ENCODE measurements at places on chromosomes 6 and 20.
A peak's percentile ranks its signal among the peaks of the same experiment; 100 is the strongest.

- DNase-seq, result no peak
These were observed 88.5 kb upstream of the PTPN1 start for GRCh38 chr20:50421356-50422340.

GRCh38 chr6:30814146-30815040 is 69.9 kb upstream of the DDR1 start:
- no peak for DNase-seq

- DNase-seq, result no peak
These were observed 6.7 kb downstream of the BCLAF1 start for GRCh38 chr6:136282906-136283305.

- DNase-seq, result no peak
These were observed 10.3 kb upstream of the BRPF3 start for GRCh38 chr6:36186199-36186598.

- DNase-seq, result no peak
These were observed 95.1 kb upstream of the IYD start for GRCh38 chr6:150273457-150274309.

- peak; percentile 82 for DNase-seq
These were observed 12.3 kb downstream of the TGM2 start for GRCh38 chr20:38152621-38153221.

DNA sequence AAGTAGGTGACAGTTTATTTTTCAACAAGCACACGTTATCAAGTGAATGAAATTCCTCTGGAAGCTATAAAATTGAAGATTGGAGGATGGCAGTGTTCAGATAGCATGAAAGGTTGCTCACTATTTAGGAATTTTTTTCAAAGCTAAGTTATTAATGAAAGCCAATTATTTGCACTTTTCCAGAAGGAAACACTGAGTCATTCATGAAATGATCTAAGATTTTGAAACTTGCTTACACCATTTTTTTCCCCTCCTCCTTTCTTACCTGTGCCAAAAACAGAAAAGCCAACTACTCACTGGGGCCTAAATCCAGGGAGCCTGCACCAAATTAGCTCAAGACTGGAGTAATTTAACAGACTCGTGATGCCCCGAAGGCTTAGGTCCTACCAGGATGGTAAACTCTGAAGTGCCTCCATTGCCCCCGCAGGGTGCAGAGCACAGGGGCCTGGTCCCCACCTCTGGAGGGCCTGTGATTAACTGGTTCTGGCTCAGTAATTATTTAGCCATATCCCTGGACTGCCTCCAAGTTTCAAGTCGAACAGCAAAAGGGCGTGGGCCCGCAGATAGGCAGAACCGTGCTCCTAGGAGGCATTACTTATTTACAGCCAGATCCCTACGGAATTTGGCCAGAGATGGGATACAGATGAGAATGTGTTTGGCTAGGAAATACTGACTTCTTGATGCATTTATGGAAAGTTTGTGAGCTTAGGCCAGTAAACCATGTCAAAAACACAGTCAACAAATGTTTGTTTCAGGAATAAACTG is 28.0 kb upstream of the ZNF217 start:
- DNase-seq, result no peak

- no peak for DNase-seq
These were observed 9.1 kb downstream of the KIZ start for GRCh38 chr20:21134883-21135493.

DNA sequence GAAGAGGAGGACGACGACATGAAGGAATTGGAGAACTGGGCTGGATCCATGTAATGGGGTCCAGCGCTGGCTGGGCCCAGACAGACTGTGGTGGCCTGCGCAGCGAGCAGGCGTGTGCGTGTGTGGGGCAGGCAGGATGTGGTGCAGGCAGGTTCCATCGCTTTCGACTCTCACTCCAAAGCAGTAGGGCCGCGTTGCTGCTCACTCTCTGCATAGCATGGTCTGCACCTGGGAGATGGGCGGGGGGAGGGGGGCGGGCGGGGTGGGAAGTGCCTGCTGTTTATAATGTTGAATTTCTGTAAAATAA is 42.3 kb downstream of the CHMP4B start:
- no peak for DNase-seq

- DNase-seq, result peak; percentile 53
These were observed 117.1 kb upstream of the EEF1E1 start for GRCh38 chr6:8219352-8219943.

DNA sequence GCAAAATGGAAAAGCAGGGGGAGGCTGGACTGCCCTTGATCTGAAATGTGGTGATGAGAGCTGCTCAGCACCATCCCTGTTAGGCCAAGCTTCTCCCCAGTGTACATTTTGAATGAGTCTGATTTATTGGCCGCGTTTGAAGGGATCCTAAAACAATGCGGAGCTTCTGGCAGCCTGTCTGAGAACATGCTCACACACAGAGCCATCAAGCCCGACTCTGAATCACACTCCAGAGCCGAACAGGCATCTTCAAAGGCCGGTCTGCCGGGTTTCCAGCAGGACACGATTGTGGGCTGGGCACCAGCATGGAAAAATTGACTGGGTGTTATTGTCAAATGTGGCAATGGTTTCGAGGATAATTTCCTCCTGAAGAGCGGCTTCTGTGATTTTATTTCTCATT is 235.9 kb downstream of the TFAP2C start:
- DNase-seq, result no peak

DNA sequence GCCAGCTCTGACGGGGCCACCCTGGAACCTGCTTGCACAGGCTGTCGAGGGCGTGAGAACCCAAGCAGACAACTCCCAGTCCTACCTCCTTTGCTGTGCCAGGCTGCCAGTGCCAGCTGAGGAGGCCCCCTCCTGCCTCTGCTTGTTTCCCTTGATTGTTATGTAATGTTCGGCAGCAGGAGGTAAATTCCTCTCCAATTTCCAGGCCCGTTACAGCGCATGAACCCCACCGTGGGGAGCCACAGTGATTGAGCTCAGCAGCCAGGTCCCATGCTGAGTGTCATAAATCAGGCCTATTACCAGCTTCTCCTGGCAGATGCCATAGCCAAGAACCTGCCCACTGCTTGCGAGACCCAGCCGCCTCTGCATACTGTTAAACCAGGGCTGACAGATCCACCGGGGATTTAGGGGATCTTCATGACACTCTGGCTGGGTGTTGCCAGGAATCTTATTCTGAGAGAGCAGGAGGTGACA is 320.5 kb downstream of the DHX35 start:
- no peak for DNase-seq

GRCh38 chr20:39504710-39505094 is 542.6 kb downstream of the DHX35 start:
- no peak for DNase-seq

GRCh38 chr6:134434019-134434942 is 116.4 kb upstream of the SGK1 start:
- no peak for DNase-seq

GRCh38 chr6:46993846-46994245 is 48.3 kb downstream of the ADGRF1 start:
- peak; percentile 88 for DNase-seq

- DNase-seq, result no peak
These were observed 26.9 kb downstream of the RBM38 start for GRCh38 chr20:57417830-57418780.

DNA sequence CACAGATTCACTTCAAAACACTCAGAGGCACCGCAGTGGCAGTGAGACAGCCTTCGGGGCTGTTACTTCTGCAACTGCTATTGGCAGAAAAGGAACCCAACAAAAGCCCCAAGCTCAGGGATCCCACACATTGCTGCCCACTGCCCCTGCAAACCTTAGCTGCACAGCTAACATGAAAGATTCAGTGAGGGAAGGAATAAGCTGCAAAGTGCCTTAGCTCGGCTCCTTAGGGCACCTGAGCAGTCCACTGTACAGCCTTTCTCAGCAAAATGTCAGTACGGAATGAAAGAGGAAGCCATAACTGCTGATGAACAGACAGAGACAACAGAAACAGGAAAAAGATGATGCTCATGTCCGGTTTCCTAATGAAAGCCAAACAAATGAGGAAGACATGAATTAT is 179.7 kb upstream of the SHLD1 start:
- no peak for DNase-seq

DNA sequence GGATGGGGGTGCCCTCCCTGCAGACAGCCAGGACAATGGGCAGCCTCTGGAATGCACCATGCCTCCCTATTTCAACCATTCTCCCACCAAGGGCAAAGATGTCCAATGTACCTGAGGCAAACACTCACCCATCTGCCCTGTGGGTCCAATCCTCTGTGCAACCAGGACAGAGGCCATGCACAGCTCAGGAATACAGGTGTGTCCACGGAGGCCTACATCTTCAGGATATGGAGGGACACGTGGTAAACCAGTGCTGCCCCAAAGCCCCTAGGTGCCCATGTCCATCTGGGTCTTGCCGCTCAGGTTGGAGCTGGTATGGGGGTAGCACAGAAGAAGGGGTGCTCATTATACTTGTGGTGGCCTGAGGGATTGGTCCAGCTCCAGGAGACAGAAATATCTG is 20.4 kb upstream of the TAF8 start:
- no peak for DNase-seq

DNA sequence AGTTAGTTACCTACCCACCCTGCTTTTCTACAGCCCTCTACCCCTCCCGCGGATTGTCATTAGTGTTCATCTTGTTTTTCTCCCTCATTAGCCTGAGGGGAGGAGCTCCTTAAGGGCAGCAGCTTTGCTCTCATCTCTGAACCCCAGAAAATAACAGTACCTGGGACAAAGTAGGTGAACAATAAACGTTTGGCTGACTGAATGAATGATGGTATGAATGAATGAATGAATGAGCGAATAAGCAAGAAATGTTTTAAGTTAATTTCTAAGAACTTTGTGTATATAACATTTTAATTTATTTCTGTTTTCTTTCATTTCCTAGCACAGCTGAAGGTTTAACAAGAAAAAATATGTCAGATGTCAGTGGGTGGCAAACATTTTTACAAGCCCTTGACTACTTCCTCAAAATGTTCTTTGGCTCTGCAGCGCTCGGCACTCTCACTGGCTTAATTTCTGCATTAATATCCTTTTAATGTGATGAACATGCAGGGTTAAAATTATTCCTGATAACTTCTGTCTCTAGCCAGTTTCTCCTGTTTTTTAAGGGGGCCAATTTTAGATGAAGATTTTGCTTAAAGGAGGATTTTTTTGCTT is 50.1 kb downstream of the SLC9A8 start:
- DNase-seq, result no peak

- peak; percentile 21 for DNase-seq
These were observed 46.3 kb downstream of the GABRR2 start for GRCh38 chr6:89268776-89269175.

GRCh38 chr6:14294270-14294951 is 176.8 kb downstream of the CD83 start:
- DNase-seq, result no peak

DNA sequence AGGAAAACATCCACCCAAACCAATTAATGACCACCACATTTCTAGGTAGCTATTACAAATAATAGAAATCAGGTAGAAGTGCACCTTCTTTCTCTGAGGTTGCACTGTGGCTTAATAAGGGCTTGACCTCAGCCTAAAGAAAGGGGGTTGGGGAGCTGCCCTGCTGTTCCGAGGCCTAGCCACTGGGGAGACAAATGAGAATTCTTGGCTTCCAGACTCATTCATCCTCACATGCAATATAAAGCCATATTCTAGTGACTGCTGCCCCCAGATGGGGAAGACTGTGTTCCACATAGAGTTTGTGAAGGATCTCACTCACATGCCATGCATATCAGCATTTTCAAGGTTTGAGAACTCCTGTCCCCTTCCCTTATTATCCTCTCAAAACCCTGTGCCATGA is 22.9 kb downstream of the SAYSD1 start:
- DNase-seq, result no peak

DNA sequence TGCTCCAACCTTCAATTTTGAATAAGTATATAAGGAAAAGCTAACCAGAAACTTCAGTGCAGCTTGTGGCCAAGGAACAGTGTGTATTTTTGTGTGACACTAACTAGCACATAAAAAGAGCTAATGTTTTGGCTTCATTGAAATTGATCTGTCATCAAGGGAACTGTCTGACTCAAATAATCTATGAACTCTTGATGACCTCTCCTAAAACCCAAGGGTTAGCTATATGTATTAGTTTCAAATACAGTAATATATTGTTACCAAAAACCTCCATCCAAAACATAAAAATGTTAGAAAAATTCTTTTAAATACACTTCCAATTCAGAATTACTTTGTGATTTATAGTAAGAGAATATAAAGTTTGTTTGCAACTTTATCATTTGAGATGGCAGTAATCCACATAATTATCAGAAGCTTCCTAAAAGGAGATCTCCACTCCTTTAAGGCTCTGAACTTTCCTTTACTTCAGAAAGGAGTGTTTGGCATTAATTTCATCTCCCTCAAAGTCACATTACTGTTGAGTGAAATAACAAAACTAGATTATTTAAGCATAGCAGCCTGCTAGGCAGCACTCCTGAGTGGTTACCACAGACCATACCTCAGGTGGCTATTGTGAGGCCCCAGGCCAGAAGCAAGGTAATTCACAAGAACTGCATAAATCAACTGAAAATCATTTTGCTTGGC is 46.3 kb upstream of the HSF2 start:
- DNase-seq, result no peak

GRCh38 chr6:131597446-131597845 is 24.4 kb downstream of the ARG1 start:
- DNase-seq, result no peak

DNA sequence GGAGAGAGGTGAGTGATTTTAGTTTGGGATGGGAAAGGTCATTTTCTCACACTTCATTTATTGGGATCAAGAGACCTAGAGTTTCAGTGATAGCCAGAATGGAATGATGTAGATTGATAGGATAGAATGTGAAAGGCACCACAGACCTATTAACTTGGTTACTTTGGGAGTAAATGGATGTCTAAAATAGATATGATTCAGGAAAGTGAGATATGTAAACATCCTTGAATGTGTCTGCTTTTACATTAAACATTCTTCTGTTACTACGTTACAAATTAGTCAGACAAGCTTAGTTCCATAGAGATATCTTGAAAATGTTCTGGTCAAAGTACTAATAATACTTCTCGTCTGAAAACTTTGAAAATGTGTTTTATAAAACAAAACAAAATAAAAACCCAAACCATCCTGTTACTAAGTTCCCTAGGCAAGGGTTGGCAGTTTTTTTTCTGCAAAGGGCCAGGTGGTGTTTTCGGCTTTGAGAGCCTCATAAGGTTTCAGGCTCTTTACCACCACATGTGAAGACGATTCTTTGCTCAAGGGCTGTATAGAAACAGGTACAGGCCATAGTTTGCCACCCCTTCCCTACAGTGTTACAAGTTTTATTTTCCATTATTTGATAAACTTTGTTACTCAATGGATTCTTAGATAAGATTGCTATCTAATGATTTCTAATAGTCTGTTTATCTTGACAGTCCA is 3.4 kb downstream of the CYB5R4 start:
- no peak for DNase-seq

- peak; percentile 74 for DNase-seq
These were observed 600.4 kb upstream of the JAG1 start for GRCh38 chr20:11274141-11274594.
